ENCODE measurements at places on chromosomes 7 and 10.
A peak's percentile ranks its signal among the peaks of the same experiment; 100 is the strongest.

DNA sequence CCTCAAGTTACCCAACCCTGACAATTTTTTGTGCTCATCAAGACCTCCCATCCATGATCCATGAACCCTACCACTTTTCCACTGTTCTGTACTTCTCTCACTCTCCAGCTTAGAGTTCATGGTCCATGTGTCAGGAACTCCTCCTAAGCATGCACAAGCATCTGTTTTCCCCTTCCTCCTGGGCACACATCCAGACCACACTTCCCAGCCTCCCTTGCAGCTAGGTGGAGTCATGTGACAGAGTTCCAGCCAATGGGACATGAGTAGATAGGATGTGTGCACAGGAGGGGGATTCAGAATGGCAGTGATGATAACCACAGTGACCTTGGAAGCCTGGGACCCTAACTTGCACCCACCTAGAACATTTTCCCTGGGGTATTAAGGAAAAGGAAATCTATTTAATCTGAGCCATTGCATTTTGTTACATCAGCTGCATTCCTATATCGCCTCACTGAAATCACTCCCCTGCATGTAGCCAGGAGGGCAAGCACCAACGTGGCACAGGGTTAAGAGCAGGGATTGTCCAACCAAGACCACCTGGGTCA lies 9.6 kb upstream of the FRMPD2 start:
- no peak for DNase-seq

- DNase-seq = no peak
These were observed 321.9 kb upstream of the NPVF start for GRCh38 chr7:25550149-25550548.

GRCh38 chr10:116150606-116151005 lies 122.4 kb downstream of the GFRA1 start:
- DNase-seq = no peak

- DNase-seq = no peak
These were observed 9.8 kb downstream of the P4HA1 start for GRCh38 chr10:73086816-73087215.

GRCh38 chr7:7830122-7830878 lies 111.9 kb upstream of the RPA3 start:
- no peak for DNase-seq

- no peak for DNase-seq
These were observed 1352.8 kb downstream of the REEP3 start for GRCh38 chr10:64873959-64874358.

DNA sequence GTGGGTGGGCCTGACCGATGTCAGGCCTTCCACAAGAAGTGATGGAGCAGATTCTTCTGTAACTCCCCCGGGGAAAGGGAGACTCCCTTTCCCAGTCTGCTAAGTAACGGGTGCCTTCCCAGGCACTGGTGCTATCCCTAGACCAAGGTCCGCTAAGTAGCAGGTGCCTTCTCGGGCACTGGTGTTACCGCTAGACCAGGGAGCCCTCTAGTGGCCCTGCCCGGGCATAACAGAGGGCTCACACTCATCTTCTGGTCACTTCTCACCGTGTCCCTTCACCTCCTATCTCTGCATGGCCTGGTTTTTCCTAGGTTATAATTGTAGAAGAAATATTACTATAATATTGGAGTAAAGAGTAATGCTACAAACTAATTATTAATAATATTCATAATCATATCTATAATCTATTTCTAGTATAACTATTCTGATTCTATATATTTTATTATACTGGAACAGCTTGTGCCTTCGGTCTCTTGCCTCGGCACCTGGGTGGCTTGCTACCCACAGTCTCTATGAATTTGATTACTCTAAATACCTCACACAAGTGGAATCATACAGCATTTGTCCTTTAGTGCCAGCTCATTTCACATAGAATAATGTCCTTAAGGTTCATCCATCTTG lies 1378.7 kb downstream of the XPNPEP1 start:
- DNase-seq = no peak

DNA sequence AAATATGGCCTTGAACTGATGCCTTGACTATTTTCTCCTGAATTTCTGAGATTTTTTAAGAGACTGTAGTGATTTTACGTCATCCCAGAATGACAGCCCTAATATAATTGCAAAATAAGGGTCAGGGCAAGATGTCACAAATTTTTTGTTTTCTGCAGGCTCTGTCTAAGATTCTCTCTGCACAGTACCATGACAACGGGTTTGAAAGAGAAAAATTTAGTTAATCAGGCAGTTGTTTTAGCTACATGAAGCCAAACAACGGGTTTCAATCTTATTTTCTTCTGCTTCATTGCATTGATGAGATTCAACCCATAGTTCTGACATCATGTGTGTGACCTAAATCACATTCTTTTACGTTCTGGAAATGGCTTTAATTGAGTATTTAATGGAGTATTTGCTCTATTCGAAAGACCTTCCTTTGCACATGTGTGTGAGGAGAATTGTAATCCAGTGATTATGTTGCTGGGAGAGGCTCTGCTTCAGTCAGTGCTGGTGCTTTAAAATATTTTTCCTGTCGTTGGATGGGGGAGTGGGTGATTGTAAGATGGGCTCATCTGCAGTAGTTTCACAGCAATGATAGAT lies 118.0 kb upstream of the RHOBTB1 start:
- no peak for DNase-seq

GRCh38 chr10:109103278-109103677 lies 820.0 kb downstream of the XPNPEP1 start:
- no peak for DNase-seq

GRCh38 chr7:157208571-157209413 lies 70.1 kb downstream of the UBE3C start:
- DNase-seq = no peak

- no peak for DNase-seq
These were observed 71.9 kb upstream of the DIP2C start for GRCh38 chr10:761376-761775.

DNA sequence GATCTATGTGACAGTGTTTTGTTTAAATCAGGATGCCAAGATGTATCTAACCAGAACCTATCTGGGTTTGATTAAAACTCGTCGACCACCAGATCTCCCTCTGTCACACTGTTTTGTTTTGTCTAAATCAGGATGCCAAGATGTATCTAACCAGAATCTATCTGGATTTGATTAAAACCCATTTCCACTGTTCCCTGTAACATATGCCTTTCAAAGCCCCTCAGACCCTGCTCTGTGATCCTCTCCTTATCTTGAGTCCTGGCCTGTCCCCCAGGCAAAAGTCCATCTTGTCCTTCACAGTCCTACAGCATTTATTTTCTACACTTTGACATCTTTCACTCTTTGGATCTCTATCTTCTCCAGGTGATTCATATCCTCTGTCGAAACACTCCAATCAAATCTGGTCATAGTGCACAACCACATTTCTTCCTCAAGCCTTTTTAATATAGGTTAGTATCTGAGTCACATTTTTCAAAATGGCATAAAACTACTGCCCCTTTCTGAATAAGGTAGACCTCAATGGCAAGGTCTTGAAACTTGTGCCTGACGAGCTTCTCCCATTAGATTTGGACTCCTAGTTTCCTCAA lies 32.5 kb downstream of the ERLIN1 start:
- DNase-seq = no peak

DNA sequence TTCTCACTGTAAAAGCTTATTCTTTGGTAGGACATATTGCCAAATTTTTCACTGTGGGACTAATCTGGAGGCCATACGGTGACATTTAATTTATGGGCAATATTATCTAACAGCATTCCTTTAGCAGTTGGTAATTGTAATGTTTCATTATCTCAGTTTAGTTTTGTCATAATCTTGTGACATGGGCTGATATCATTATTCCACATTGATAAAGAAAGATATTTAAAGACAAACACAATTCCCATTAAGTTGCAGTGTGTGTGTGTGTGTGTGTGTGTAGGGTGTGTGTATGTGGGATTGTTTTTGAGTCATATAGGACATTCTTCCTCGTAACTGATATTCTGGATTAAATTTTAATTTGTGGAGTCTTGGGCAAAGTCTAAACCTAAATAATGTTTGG lies 238.5 kb downstream of the PRKG1 start:
- no peak for DNase-seq

DNA sequence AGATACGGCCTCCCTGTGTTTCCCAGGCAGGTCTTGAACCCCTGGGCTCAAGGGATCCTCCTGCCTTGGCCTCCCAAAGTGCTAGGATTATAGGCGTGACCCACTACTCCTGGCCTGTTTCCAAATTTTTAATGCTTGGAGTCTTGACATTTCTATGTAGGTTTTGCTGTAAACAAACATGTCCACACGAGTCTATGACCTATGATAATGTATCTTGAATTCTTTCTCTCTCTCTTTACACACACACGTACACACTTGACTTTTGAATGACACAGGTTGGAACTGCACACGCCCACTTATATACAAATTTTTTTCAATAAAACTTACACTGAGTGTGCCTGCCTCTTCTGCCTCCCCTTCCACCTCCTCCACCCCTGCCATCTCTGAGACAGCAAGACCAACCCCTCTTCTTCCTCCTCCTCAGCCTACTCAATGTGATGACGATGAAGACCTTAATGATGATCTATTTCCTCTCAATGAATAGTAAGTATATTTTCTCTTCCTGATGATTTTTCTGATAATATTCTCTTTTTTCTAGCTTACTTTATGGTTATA lies 44.1 kb upstream of the LAMB1 start:
- DNase-seq = no peak

GRCh38 chr10:106224676-106225075 lies 939.8 kb downstream of the SORCS1 start:
- no peak for DNase-seq

GRCh38 chr10:90602862-90603610 lies 254.8 kb downstream of the HTR7 start:
- no peak for DNase-seq

GRCh38 chr10:13347500-13348156 lies 465 bp downstream of the SEPHS1 start:
- DNase-seq = peak; percentile 80

GRCh38 chr7:14843755-14844154 lies 58.8 kb downstream of the DGKB start:
- no peak for DNase-seq

- no peak for DNase-seq
These were observed 14.6 kb downstream of the PLAU start for GRCh38 chr10:73925539-73925938.

GRCh38 chr10:114173603-114173920 lies 441 bp downstream of the CCDC186 start:
- no peak for DNase-seq

GRCh38 chr10:16907687-16908086 lies 90.5 kb upstream of the RSU1 start:
- DNase-seq = no peak

DNA sequence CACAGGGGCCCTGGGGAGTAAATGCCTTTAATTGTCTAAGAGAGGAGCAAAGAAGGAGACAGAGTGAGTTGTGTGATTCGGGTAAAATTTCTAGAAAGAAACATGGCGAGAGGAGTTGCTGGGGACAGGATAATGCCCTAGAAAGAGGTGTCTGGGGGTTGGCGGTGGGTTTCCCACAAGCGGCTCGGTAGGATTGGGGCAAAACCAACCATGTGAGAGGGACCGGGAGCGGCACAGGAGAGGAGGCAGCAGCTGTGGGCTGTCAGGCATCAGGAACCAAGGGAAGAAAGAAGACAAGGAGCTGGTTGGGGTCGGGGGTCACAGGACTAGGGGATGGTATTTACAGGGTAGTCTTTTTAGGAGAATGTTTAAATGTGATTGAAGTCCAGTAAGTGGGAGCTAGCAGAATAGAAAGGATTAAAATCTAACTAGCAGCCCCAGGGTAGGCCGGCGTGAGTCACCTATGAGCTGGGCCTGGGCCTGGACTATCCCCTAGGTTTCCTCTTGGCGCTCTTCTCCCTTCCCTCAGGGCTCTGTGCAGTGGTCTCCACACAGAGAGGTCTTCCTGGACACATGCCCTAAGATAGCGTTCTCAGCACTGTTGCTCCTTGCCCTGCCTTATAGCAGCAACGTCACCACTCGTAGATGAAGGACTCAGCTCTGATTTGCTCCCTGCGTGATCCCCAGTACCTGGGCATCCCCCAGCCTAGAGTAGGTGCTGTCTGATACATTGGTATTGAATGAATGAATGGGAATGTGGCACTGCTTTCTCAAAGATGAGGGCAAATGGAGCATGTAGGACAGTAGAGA lies 32.6 kb downstream of the IKZF1 start:
- no peak for DNase-seq

DNA sequence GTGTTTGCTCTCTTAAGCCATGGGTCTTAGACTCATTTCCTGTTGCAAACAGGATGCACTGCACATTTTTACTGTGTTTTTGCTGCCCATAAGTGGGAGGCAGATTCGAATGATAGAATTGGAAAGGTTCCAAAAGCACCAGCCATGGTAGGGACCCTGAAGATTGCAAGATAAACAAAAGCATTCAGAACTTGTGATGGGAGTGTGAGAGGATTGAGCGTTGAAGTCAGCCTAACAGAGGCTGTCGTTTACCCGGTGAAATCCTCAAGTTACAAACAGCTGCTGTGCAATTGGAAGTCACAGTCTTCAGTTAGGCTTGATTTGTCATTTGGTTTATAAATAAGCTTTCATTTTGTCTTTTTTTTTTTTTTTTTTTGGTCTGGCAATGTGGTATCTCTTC lies 192.7 kb upstream of the MKI67 start:
- DNase-seq = no peak

- no peak for DNase-seq
These were observed 231.1 kb upstream of the ADARB2 start for GRCh38 chr10:1968257-1969033.

DNA sequence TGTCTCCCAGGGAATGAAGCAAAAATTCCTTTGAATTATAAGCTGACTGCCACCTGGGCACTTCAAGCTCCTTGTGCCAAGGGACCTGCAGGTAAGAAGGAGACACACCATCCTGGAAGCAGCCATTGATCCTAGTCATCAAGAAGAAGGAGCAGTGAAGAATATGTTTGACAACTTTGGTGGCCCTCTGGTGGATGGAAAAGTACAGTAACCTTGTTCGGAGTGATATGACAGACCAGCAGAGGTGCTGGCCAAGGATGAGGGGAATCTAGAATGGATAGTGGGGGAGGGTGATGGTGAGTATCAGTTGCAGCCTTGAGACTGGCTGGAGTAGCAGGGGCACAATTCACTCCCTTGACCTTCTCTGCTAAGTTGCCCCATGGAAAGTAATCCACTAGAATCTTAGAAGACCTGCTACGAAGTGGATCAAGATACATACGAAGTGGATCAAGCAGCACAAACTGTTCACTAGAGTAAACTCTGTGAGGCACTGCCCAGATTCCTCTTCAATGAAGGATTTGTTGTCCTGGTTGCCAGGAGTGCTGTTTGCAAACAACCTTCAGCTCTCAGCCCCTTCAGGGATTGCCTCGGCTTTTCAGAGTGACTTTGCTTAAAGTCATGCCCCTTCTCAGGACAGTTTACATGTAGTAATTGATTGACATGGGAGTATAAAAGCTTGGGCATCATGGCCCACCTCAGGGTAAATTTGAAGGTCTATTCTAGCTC lies 44.8 kb upstream of the ORC5 start:
- DNase-seq = no peak
